ENCODE measurements at places on chromosomes 11 and 22. TPM values are rescaled to one million over a fixed set of nuclear protein-coding genes. Genes with fewer than 3 reads are reported as not detected.

The OR52H1 gene
- not detected for total RNA-seq

The CEP164 gene
- total RNA-seq = 20.7 TPM

DNA sequence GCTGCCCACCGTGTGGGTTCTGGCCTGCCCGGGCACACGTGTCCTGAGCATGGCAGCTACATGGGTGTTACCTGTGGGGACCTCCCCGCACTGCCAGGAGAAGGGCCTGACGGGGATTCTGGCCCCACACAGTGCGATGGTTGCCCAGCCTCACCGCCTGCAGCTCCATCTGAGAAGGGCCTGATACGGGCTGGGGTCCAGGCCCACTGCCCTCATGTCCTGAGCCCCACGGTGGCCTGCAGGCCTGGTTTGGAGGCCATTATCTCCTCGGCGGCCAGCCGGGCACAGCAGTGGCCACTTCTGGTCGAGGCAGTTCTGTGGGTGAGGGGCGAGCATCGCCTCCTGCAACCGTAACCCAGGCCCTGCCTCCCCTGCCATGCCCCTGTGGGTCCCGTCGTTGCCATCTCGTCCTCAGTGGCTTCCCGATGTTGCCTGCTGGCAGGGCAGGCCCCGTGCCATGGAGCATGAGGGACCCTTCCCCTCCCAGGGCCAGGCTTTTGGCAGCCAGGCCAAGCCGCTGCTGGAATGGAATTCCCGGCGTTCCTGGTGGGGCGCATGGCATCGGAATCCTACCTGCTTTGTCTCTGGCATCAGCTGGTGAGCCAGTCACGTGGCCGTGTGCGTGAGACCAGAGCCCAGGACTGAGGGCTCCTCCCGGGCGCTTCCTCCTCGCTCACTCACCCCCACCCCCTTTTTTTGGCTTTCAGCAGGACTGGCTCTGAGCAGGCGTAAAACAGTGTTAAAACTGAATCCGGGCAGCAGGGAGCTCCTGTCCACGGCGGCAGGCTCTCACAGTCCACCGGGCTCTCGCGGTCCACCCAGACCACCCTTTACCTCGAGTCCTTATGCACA is 71.9 kb upstream of the PPARA start:
- H3K4me1 ChIP-seq = peaks cover 19% of the 10 kb centered on the region
- no peak for DNase-seq
- no peak overlapping the region for H3K4me3 ChIP-seq
- H3K27me3 ChIP-seq = no peaks in the 10 kb centered on the region
- H3K27ac ChIP-seq = no peak overlapping the region
- no peaks in the 10 kb centered on the region for H3K36me3 ChIP-seq

- H3K27ac ChIP-seq = no peak overlapping the region
- H3K4me1 ChIP-seq = peaks cover 2% of the 10 kb centered on the region
- peak overlapping the region; percentile 70 for H3K4me3 ChIP-seq
Measured at GRCh38 chr11:34356576-34356912, 1.3 kb downstream of the ABTB2 start.

The UPK2 gene
- total RNA-seq = 0.24 TPM

DNA sequence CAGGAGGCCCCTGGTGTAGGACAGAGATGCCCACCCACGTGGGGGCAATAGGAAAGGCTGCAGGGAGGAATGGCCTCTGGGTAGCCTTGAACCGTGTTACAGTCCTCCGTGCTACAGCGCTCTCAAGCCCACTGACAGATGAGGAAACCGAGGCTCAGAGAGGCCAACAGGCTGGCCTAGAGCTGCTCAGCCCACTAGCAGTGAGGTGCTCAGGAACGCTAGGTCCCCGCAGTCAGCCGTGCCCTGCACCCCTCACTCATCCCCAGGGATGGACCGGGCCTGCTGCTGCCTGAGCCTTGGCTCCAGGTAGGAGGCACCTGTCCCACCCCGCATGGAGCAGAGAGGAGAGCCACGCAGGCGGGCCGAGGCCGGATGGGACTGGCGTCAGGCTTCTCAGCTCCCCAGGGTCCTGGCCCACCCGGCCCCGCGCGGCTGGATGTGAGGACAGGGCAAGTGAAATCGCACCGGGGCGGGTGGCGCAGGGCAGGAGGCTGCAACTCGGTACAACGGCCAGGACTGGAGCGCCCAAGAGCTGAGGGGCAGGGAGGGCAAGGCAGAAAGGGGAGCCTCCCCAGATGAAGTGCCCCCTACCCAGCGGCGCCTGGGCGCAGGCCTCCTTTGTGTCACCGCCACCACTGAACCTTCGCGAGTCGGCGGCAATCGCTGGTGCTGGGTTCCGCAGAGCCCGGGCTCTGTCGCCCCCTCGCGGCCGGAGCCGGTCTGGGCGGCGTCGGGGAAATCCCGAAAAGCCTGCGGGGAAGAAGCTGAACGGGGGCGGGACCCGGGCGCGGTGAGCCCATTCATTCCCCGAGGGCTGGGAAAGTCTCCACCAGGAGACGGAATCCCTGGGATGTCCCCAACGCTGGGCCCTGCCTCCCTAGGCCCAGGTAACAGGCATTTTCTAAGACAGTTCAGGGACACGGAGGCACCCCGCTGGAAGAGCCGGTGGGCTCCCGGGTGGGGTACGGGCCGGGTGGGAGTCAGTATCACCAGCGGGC is 8.4 kb upstream of the SLC2A11 start:
- no peak overlapping the region for H3K4me3 ChIP-seq
- H3K27me3 ChIP-seq = no peaks in the 10 kb centered on the region
- DNase-seq = peak; percentile 95
- no peaks in the 10 kb centered on the region for H3K36me3 ChIP-seq
- no peak overlapping the region for H3K27ac ChIP-seq
- H3K4me1 ChIP-seq = no peaks in the 10 kb centered on the region

The TMEM191B gene
- total RNA-seq = 4.7 TPM

GRCh38 chr22:41613456-41613855 is 7.4 kb downstream of the DESI1 start:
- no peaks in the 10 kb centered on the region for H3K4me1 ChIP-seq
- H3K36me3 ChIP-seq = peaks cover 2% of the 10 kb centered on the region

DNA sequence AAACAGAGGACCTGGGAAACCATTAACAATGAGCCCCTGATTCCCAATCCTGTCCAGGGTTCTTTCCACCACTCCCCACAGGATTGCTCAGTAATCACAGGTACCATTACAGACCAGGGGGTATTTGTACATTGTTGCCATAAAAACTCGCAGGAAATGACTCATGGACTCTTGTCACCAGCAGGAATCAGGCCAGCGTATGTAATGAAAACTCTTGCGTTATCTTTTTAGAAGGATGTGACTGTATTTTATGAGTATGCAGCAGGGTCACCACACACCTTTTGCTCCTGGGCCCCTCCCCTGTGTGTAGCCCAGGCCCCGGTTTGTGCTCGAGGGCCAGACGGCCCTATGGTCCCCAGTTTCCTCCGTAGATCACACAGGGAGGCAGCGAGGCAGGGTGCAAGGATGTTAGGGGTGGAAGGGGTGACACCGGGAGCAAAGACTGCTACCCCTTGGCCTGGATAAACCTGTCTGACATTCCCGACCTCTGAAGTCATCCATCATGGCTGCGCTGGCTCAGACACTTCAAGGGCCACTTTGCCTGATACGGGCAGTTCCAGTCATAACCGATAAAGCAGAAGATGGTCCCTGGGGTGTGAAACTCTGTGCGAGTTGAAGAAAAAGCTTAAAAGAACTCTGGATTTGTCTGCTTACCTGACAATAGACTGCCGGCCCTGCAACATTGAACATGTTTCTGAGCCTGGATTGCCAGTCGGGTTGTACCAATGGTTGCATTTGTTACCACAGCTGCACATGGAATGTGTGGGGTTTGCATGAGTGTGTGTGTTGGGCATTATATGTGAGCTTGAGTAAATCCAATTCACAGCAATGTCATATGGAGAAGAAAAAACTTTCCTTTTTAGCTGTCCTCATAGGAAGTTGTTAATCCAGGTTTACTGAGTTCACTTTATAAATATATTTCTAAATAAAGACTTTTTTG is 56.9 kb downstream of the MICAL2 start:
- H3K4me3 ChIP-seq = no peak overlapping the region
- no peak for DNase-seq
- H3K4me1 ChIP-seq = no peaks in the 10 kb centered on the region
- no peaks in the 10 kb centered on the region for H3K27me3 ChIP-seq
- no peaks in the 10 kb centered on the region for H3K36me3 ChIP-seq

DNA sequence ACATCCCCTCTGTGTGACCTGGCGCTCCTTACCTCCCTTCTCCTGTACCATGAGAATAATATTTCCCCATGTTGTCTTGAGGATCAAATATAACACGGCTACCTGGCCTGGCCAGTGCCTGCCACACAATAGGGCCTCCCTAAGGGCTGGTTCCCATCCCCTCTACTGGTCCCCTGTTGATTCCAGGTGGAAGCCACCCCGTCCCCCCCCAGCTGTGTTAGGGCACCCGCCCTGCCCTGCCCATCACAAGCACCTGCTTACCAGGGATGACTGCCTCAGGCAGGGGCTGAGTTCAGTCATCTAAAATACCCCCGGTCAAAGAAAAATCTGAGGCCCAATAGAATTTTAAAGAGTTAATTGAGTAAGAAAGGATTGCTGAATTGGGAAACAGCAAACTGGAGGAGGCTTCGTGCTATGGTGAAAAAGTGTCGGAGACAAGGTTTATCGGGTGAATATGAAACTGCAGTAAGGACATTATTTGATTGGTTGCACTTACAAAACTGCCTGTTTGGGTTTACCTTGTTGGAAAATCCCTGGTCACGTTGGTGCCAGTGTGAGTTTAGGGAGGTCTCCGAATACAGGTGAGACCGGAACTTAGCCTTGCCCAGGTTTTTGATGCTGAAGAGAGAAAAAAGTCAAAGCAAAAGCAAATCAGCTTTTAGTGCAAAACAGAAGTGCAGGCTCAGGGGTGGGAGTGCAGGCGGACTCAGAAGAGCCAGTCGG is 5.2 kb downstream of the APOL1 start:
- DNase-seq = peak; percentile 18
- no peak overlapping the region for H3K27ac ChIP-seq
- no peak overlapping the region for H3K4me3 ChIP-seq
- no peaks in the 10 kb centered on the region for H3K36me3 ChIP-seq
- H3K4me1 ChIP-seq = no peaks in the 10 kb centered on the region

GRCh38 chr11:19025481-19026406 is 34.8 kb downstream of the MRGPRX2 start:
- no peak overlapping the region for H3K27ac ChIP-seq
- no peak for DNase-seq
- H3K4me3 ChIP-seq = no peak overlapping the region
- H3K4me1 ChIP-seq = no peaks in the 10 kb centered on the region

All from H9 (cell line).